ENCODE measurements at places on chromosomes 5 and 9.

DNA sequence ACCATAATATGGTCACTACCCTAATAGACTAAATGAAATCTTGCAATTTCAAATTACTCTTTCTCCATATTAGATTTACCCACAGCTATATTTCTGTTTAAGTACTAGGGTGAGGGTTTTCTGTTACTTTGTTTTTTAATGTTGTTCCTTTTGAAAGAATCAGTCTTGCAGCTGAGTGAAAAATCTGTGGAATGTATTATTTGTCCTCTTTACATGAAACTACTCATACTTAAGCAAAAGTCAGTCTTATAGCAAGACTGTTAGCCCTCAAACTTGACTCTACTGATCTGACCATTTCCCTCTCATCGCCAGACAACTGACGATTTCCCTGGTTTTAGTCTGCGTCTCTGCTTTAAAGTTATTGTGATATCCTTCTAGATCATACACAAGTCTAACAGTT lies 84.0 kb downstream of the PIK3R1 start:
- no peak for DNase-seq

DNA sequence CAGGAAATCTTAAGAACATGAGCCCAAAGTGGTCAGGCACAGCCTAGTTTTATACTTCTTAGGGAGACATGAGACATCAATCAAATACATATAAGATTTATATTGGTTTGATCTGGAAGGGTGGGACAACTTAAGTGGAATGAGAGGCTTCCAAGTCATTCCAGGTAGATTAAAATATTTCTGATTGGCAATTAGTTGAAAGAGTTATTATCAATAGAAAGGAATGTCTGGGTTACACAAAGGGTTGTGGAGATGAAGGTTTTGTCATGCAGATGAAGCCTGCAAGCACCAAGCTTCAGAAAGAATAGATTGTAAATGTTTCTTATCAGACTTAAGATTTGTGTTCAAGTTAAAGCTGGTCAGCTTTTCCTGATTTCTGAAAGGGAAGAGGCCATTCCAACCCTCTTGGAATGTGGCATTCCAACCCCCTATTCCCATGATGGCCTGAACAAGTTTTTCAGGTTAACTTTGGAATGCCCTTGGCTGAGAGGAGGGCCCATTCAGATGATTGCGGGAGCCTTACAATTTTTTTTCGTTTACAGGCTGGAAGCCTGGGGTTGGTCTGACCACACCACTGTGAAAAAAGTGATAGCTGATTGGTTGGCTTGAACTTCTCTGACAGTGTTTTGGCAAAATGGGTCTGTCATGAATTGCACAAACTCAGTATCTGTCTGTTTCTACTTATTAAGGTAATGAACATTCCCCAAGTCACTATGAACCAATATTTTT lies 245.6 kb upstream of the RAI14 start:
- DNase-seq = no peak

DNA sequence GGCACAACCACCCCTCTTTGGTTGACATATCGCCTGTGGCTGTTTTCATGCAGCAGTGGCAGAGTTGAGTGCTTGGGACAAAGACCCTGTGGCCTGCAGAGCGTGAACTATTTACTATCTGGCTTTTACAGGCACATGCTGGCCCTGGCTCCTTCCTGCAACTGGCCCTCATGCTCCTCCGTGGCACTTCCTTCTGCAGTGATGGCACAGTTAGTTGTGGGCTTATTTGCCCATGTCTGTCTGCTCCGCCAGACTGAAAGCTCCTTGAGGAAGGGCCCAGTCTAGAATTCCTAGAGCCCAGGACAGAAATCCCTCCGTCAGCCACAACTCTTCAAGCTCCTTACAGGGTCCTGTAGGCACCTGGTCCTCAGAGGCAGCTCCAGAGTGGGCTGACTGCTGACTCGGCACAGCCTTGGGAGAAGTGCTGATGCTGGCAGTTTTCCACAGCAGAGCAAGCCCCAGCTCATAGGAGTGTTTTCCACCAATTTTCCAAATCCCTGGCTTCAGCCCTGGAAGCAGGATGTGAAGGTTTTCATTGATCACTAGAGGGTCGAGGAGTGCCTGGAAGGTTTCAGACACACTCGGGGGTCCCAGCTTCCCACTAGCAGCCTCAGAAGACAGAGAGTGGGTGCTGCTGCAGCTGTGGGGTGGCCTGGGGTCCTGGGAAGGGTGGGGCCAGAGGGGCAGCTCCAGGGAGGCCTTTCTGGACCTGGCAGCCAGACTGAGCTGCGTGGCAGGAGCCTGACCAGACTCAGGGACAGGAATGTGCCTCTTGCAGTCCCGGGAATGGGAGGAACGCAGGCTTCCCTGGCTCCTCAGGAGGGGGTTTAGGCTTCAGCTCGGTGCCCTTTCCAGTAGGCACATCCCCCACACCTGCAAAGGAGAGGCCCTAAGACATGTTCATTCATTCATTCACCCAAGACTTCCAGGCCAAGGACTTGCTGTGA lies 56.5 kb upstream of the ANGPTL2 start:
- DNase-seq = no peak

- peak; percentile 69 for DNase-seq
These were observed 81.1 kb upstream of the TNFAIP8 start for GRCh38 chr5:119274767-119275130.

DNA sequence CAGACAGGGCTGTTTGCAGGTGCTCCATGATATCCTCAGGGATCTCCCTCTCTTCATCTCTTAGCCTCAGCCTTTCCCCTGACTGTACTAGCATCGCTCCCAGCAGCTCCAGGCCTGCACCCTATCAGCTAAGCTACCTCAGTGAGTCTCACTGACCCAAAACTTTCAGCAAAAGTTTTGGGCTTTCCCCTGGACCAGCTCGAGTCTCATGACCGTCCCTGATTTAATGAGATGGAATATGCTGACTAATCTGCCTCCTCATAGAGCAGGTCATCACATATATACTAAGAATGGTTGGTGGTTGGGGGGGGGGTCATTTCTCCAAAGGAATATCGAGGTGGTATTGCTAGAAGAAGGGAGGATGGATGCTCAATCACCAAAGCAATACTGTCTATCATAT lies 151.5 kb downstream of the NR3C1 start:
- no peak for DNase-seq

GRCh38 chr5:81609810-81610375 lies 141.0 kb downstream of the SSBP2 start:
- no peak for DNase-seq

DNA sequence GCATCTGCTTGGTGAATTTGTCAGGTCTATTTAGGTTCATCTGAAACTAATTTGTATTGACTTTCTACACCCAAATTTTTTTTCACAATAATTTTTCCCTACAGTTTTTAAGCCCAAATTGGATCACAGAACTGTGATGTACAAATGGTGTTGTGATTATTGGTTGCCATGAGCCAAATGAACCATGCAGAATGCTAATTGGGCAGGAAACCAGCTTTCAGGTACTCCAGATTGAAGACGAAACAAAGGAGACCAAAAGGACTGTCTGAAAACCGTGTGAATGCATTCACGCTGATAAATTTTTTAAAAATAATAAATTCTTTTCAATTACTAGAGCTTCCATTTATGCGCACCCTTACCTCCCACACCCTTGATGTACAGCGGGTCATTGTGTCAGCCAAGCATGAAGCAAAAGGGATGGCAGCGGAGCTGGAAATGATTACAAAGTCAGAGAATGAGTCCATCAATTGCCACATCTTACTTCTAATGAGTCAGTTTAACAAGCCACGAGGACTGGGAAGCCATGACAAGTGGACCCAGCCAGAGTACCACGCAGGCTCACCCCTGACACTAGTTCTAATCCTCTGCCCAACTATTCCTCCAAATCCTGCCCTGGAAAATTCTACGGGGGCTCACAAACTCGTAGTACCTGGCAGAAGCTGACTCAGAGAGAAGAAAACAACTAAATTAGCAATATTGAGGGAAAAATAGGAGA lies 66.5 kb downstream of the SEMA6A start:
- DNase-seq = no peak

- no peak for DNase-seq
These were observed 46.2 kb upstream of the RNF20 start for GRCh38 chr9:101487443-101487840.

- no peak for DNase-seq
These were observed 77.2 kb downstream of the PGM5 start for GRCh38 chr9:68433531-68434110.

DNA sequence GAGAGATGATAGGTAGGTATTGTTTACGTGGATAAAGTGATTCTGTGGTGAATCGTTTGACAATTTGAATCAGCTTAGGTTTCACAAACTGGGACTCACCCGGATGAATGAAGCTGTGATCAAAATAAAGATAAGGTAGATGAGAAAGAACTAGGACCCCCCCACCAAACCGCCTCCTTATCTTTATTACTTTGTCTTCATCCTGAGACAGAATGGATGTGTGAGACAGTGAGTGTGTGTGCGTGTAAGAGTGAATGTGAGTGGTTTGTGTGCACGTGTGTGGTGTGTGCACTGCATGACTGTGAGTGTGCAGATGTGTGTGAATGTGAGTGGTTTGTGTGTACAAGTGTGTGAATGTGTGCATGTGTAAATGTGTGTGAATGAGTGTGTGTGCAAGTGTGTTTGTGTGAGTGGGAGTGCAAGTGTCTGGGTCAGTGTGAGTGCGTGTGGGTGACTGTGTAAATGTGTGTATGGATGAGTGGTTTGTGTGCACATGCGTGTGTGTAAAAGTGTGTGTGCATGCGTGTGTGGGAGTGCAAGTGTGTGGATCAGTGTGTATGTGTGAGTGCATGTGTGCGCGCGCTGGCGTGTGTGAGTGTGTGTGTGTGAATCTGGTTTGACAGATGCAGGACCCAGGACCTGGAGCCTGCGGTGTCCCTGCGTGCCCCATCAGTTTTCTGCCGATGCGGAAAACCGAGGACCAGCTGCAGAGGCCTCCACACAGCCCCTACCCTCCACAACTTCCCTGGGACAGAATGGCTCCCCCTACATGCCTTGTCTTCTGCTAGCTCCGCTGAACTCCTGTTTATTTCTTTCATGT lies 11.4 kb upstream of the ENG start:
- no peak for DNase-seq

GRCh38 chr9:135492886-135493669 lies 7.4 kb upstream of the MRPS2 start:
- DNase-seq = no peak

DNA sequence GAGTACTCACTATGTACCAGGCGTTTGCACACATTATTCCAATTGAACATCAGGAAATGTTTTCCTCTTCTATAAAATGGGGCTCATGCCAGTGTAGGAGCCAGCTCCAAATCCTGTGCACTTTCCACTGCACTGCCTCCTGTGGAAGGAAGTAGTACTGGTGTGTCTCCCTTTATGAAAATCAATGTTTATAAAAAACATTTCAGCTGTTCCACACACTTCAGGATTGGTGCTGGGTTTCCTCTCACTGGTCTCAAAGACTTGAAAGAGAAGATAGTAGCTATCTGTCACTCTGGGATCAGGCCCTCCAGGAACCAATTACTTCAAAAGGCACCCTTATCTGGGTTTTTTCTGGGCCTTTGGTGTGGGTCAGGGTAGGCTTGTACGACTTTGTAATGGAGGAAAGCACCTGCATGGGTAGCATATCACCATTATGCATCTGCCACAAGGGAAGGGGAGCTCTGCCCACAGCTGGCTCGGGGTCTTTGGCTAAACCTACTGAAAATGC lies 32.5 kb downstream of the RAB14 start:
- peak; percentile 43 for DNase-seq

GRCh38 chr9:97491216-97491999 lies 10.1 kb upstream of the TMOD1 start:
- DNase-seq = no peak

DNA sequence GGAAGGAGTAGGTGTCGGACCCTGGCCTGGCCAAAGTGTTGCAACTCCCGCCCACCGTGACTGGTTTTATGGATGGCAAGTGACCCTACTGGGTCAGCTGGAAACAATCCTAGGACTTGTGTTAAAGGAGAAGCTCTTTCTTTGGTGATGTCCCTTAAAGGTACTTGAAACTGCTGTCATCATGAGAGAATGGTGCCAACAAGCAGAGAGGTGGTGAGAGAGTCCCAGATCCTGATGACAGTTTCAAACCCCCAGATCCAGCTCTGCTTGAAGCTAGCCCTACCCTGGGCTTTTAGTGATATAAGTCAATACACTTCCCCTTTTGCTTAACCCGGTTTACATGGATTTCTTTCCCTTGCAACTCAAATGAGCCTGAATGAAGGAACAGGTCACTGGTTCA lies 72.5 kb upstream of the UBTD2 start:
- no peak for DNase-seq

DNA sequence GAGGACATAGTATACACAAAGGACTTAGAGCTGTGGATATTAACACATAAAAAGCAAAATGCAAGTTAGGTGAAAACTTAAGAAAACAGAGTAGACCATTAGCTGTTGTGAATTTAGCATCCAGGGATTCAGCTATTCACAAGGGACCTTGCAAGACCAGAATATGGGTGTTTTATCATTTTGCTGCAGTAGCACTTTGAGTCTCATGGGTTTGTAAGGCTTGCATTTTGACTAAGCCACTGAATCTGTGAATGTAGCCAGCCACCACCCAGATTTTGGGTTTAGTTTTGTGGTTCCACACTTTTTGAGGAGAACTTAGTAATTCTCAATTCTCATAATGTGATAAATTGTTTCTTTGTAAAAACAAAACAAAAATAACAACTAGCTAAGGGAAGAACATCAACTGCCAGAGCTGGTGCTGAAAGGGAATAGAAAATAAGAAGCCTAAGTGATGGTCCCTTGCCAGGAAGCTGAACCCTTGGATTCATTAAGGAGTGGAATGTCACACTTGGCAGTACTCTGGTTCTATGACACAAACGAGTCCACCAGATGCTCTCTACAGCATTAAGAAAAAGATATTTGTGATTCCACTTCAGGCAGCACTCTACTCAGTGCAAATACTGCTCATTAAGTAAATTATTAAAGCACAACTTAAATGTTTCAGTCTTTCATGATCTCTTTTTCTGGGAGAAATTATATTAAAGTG lies 557.4 kb upstream of the ZNF462 start:
- no peak for DNase-seq

DNA sequence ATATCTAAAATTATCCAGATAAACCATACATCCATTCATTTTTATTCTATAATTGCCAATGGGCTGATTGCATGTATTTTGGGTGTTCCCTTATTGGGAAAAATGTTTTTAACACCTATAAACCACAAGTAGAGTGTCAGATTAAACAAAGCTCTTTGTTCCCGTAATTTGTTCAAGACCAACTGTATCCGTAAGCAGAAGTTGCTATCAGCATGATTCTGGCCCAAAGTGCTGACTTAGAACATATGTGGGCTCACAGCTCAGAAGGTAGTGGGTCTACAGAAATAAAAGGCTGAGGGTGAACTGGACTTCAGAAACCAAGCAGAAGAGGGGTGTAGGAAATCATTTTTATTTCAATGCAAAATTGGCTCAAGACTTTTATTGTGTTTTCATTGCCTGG lies 23.5 kb upstream of the IL7R start:
- no peak for DNase-seq

DNA sequence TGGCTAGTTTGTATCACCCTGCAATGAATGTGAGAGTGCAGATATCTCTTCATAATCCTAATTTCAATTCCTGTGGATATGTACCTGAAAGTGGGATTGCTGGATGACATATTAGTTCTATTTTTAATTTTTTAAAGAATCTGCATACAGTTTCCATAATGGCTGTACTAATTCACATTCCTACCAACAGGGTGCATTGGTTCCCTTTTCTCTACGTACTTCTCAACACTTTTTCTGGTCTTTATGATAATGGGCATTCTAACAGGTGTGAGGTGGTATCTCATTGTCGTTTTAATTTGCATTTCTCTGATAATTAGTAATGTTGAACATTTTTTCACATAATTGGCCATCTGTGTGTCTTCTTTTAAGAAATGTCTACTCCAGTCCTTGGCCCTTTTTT lies 927.5 kb downstream of the DTWD2 start:
- DNase-seq = no peak

Data from LHCN-M2 (cell line).